ENCODE measurements at places on chromosomes 7 and 10.
A peak's percentile ranks its signal among the peaks of the same experiment; 100 is the strongest.

DNA sequence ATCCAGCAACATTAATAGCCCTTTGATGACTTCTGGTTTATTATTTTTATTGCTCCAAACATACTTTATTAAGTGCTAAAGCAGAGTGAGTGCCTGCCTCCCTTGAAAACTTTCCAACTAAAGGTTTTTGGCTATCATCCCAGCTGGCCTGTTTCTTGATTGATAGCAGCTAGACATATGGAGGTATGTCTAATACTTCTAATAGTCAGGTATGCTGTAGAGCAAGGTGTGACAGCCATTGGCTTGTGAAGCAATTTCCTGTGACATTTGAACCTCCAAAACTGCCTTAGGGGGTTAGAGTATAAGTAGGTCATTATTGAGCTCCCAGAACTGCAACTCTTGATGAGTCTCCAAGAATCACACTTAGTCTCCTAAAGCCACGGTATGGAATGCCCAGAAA lies 55.8 kb downstream of the LOXL4 start:
- DNase-seq = no peak

- DNase-seq = no peak
Observed at GRCh38 chr7:9498303-9498702, 1064.9 kb downstream of the NXPH1 start.

DNA sequence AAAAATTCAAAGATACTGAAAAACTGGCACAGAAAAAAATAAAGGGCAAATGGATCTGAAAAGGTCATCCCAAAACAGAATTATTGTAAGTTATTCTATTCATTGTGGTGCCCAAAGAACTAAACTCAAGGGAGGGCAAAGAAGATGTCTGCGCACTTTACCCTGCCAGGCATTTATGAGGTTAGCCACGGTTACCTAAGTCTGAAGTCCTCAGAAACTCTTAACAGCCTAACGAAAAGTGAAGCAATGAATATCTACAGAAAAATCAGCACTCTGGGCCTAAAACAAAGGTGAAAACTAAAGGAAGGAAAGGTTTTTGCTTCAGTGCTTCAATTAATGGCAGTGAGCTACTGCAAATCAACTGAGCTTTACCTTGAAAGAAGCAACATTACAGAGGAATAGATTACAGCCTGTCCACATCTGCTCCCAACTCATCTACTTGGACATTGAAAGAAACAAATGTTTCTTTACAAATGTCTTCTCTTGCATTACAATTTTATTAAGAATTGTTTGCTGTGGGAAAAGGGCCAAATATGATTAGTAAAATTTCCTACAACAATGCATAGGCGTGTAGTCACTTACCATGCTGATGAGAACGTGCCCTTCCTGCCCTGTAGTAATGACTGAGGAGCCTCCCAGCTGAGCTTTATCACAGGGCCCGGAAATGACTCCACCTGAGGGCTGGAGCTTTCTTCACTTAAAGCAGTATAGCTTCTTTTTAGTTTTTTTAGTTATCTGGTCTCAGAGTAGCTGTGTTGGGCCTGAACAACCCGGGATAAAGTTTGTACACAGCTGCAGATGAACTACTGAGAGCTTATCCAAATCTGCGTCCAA lies at the start of gene TUBAL3:
Gene TUBAL3 (minus strand): TSS at position 621 of the 834 bp plus-strand sequence. CDS start 36 bp downstream, at position 585.
- no peak for DNase-seq

DNA sequence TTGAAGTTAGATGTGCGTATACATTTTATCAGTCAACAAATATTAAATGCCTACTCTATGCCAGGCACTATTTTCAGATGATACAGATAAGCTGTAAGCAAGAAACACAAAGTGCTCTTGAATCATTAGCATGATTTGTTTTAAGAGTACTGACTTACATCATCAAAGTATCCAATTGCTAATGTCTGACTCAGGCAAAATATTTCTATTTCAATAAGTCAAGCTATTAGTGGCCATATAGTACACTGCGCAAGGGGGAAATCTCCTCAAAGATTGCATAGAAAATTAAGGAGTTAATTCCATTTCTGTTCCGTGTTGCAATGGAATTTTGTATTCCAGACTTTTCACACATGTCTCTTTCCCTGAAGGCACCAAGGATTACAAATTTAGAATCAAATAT lies 46.1 kb upstream of the DNAJC1 start:
- DNase-seq = no peak

DNA sequence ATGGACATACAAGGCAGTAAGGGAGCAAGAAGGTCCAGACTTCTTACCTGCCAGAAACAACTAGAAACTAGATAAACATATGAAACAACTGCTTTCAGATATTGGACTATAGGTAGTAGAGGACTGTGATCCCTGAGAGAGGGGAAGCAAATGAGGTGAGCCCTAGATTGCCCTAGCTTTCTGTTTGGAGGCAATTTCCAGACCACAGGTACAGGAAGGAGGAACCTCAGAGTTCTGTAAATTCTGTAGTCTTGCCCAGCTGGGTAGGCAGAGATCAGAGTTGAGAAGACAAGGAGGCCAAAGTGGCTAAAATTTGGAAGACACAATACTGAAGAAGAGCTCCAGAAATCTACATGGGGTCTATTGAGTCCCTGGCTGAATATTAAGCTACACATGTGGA lies 21.0 kb downstream of the CDK6 start:
- DNase-seq = no peak

GRCh38 chr7:151146761-151147160 lies 20.7 kb downstream of the GBX1 start:
- DNase-seq = no peak

DNA sequence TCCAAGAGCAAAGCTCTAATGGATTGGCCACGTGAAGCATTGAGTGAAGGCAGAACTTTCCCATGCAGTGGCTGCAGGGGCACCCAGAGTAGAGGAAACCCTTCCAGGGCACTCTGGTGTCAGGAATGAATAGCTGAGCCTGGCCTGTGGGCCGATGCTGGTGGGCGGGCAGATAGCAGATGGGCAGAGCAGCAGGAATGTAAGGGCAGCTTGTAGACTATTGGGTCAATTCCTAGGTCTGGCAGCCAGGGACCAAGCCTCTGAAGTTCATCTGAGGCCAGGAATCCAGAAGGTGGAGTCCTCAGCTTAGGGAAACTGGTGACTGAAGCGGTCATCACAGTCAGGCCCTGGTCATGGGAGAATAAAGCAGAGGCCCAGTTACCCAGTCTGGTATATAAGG lies 115.4 kb downstream of the TMEM178B start:
- DNase-seq = no peak

DNA sequence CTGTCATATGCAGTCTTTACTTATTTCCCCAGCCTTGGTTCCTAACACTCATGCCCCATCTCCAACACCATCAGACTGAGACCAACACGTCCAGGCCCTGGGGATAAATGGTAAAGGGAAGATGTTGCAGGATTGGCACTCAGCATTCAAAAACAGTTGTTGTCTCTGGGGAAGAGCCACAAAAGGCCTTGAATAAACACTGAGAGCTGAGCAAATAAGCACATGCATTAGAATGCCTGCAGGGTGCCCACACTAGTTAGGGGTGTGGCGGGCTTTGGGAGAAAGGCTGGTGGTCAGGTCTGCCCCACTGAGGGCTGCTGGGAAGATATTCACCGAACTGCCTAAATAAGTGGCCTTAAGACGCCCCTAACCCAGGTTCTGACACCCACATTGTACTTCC lies 391.0 kb downstream of the GFRA1 start:
- DNase-seq = no peak

- DNase-seq = no peak
Observed at GRCh38 chr7:5596046-5596895, 172.6 kb upstream of the TNRC18 start.

- DNase-seq = no peak
Observed at GRCh38 chr7:99383791-99384370, 9.4 kb downstream of the ARPC1B start.

- DNase-seq = no peak
Observed at GRCh38 chr7:40303996-40304395, 169.2 kb downstream of the SUGCT start.

GRCh38 chr7:128916643-128916915 lies 6.1 kb upstream of the KCP start:
- no peak for DNase-seq

DNA sequence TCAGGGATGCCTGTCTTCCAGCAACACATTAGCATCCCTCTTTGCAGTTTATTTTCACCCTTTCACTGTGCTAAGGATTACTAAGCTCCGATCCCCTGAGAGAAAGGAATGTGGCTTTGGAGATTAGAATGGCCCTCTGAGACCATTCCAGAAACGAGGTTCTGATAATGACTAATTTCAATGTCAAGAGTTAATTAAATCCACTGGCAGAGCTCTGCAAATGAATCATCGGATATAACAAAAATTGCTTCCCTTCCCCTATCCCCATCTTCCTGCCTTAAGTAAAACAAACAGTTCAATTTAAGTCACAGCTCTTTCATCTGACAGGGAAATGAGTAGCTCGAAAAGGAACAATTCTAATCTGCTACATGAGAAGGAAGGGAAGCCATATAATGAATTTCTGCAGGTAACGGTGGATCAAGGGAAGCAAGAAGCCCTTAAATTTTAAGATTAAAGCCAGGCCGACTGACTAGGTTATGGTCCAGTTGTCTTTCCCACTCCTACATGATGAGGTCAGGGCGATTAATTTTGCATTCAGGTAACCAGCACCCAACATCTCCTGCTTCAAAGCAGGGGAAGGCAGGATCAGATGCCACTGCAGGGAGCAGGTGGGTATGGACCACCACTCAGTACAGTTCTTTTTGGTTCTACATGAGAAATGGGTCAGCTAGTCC lies 50.5 kb downstream of the MALSU1 start:
- no peak for DNase-seq

GRCh38 chr7:69710768-69711438 lies 112.6 kb downstream of the AUTS2 start:
- DNase-seq = no peak

DNA sequence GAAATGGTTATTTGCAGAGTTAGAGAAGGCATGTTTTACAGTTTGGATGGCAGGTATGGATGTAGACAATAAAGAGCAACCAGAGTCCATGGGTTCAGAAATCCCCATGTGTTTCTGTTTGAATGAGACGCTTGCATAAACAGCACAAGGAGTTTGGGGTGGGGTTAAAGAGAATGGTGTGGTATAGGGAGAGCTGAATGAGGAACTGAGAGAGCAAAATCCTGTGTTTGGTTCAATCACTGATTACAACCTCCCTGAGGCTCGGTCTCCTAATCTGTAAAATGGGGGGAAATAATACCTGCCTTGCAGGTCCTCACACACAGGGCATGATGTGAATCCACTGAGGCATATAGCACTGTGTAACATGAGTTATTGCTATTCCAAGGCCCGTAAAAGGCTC lies 23.7 kb downstream of the CAV1 start:
- DNase-seq = no peak

- no peak for DNase-seq
Observed at GRCh38 chr7:29641651-29642050, 78.0 kb downstream of the PRR15 start.

DNA sequence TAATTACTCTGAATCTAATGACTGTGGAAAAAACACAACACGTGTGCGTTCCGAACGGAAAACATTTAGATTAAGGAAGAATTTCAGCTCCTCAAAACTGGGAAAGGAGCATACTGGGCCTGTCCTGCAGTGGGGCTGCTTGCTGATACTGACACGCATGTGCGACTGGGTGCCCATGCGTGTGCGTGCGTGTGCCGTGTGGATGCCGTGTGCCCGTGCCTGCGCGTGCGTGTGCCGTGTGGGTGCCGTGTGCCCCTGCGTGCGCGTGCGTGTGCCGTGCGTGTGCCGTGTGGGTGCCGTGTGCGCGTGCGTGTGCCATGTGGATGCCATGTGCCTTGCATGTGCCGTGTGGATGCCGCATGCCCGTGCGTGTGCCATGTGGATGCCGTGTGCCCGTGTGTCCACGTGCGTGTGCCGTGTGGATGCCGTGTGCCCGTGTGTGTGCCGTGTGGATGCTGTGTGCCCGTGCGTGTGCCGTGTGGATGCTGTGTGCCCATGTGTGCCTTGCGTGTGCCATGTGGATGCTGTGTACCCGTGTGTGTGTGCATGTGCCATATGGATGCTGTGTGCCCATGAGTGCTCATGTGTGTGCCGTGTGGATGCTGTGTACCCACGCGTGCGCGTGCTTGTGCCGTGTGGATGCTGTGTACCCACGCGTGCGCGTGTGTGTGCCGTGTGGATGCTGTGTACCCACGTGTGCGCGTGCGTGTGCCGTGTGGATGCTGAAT lies 28.2 kb downstream of the PWWP2B start:
- no peak for DNase-seq

DNA sequence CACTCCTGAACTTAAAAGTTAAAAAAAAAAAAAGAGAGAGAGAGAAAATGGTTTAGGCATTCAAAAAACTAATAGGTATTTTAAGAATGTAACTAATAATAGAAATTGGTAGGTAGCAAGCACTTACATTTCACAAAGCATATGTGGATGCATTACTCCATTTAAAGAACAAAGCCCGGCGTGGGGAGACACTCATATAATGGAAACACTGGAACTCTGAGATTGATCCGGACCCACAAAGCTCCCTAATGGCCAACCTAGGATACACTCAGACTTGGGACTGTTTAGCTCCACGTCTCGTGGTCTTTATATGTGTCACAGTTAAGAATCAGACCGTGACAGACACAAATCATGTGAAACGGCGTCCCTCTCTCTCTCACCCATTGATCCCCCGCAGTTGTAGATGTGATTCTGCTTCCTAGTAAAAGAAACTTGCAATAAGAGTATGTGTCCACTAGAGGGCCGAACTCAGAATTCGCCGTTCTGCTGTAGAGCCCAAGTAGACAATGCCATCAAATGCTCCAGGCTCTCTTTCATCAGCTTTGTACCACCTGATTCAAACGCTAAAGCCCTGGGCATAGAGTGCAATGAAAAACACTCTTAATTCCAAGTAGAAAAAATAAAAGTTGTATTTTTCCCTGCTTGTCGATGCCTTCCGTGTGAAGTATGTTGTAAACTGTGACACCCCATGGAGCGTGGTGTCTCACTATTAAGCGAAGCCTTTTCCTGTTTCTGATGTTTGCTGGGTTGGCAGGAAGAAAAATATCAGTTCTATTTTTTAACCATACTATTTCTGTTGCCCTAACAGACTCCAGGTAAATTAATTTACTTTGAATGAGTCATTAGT lies 429.0 kb upstream of the MTPN start:
- DNase-seq = peak; percentile 62

- no peak for DNase-seq
Observed at GRCh38 chr10:17062955-17063484, 66.6 kb downstream of the CUBN start.

DNA sequence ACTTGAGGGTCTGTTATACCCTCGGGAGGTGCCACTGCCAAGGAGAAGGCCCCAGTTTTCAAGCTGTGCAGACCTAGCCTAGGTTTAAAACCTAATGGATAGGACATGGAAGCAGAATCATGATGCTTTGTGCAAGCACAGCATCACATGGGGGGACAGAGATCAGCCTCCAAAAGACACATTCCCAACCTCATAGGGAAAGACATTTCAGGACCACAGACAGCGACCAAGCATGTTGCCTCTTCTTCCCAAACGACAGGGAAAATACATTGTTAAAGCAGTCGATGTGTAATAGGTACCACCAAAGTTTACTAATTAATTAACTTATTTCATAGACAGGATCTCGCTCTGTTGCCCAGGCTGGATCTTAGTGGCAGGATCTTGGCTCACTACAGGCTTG lies 573.9 kb downstream of the TCERG1L start:
- no peak for DNase-seq

GRCh38 chr10:12510501-12510941 lies 161.2 kb downstream of the CAMK1D start:
- no peak for DNase-seq

- DNase-seq = no peak
Observed at GRCh38 chr10:84424731-84425167, 96.4 kb downstream of the CCSER2 start.

- DNase-seq = no peak
Observed at GRCh38 chr7:155631155-155631554, 13.3 kb upstream of the RBM33 start.

GRCh38 chr7:3033136-3033535 lies 10.5 kb downstream of the CARD11 start:
- no peak for DNase-seq
